ENCODE measurements at places on chromosomes 12 and 14. TPM values are rescaled to one million over a fixed set of nuclear protein-coding genes. Genes with fewer than 3 reads are reported as not detected.

Gene ISM2
- total RNA-seq, result 0.41 TPM

Gene FAR2
- total RNA-seq, result not detected

Gene DAO
- total RNA-seq, result not detected

Gene MVK
- total RNA-seq, result 8.2 TPM

Gene CCDC60
- not detected for total RNA-seq

Gene HOXC10
- 2.8 TPM for total RNA-seq

Gene COL2A1
- 0.18 TPM for total RNA-seq

Gene ZFP36L1
- total RNA-seq, result 177 TPM

Gene TAS2R13
- not detected for total RNA-seq

Gene MANSC1
- 4.5 TPM for total RNA-seq

Gene MMP19
- 0.29 TPM for total RNA-seq

Gene VDR
- total RNA-seq, result 3.5 TPM

Gene PNP
- total RNA-seq, result 130 TPM

Gene EID3
- 5.4 TPM for total RNA-seq

Gene BDKRB1
- 0.66 TPM for total RNA-seq

Gene RNASE11
- not detected for total RNA-seq

Gene RILPL1
- 8.8 TPM for total RNA-seq

Gene OR6C2
- not detected for total RNA-seq

Gene KLRC1
- total RNA-seq, result not detected

Gene LRP1
- total RNA-seq, result 14.8 TPM

Gene KRT6A
- 12.3 TPM for total RNA-seq

Gene TGM1
- 0.98 TPM for total RNA-seq

Gene PTGDR
- total RNA-seq, result not detected

Gene LPAR5
- total RNA-seq, result 0.71 TPM

Gene MARCHF9
- total RNA-seq, result 7.3 TPM

Gene AQP6
- 0.02 TPM for total RNA-seq

Gene ACOT4
- 1.6 TPM for total RNA-seq

Gene TRIAP1
- total RNA-seq, result 67.8 TPM

Gene RPL10L
- not detected for total RNA-seq

Gene PLEKHA5
- total RNA-seq, result 8.3 TPM

Gene MAP1LC3B2
- 1.3 TPM for total RNA-seq

Gene NXPH4
- total RNA-seq, result 6.8 TPM

Gene ZC2HC1C
- total RNA-seq, result 6.7 TPM

Gene C12orf60
- 1.3 TPM for total RNA-seq

Gene ART4
- not detected for total RNA-seq

Gene ARHGEF40
- 7.7 TPM for total RNA-seq

Gene KIF26A
- 1.9 TPM for total RNA-seq

Gene CMKLR1
- total RNA-seq, result 0.05 TPM

Gene VRTN
- not detected for total RNA-seq

Gene C12orf75
- 125 TPM for total RNA-seq

Gene LRIG3
- 4.8 TPM for total RNA-seq

Gene FAM90A1
- 0.11 TPM for total RNA-seq

Gene PIWIL1
- total RNA-seq, result not detected

Gene SLC7A8
- total RNA-seq, result 3.2 TPM

Gene HECTD1
- total RNA-seq, result 65.1 TPM

Gene DCN
- not detected for total RNA-seq

Gene DNAJC22
- 22.9 TPM for total RNA-seq
